GM12892 (cell line): ENCODE measurements at places on chromosomes 7 and 10.

DNA sequence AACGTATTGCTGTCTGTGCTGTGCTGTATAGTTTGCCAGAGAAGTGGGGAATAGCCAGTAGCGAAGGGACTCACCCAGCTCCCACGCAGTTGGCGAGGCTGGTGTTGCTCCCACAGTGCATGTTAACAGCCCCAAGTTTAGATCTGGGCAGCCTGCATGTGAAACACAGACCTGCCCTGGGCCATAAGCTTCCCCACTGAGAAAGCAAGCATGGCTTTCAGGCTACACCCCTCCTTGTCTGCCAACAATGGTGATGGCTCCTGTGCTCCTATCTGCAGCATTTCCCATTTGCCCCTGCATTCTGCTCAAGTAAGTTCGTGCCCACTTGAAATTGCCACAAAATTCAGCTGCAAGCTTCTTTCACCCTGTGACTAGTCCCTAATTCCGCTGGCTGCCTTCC, 57.5 kb downstream of the IPMK start:
- DNase-seq: no peak

GRCh38 chr10:128916383-128916782, 550.7 kb upstream of the MGMT start:
- DNase-seq: no peak

GRCh38 chr7:2927592-2927991, 83.5 kb upstream of the GNA12 start:
- no peak for DNase-seq

DNA sequence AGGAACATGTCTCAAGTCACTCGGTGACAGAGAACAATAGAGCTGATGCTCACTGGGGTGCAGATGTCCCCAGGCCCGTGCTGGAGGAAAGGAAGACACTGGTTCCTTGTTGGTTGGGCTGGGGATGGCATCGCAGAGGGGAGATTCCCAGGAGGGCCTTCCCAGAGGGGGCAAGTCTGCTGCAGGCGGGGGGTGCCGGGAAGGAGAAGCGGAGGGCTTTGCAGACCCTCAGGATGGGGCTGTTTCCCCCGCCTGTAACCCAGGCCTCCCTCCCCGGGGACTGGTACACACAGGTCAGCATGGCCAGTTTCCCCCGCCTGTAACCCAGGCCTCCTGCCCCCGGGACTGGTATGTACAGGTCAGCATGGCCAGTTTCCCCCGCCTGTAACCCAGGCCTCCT, 283.8 kb downstream of the DNAJB6 start:
- no peak for DNase-seq

GRCh38 chr10:1673568-1674345, 63.6 kb downstream of the ADARB2 start:
- DNase-seq: no peak

DNA sequence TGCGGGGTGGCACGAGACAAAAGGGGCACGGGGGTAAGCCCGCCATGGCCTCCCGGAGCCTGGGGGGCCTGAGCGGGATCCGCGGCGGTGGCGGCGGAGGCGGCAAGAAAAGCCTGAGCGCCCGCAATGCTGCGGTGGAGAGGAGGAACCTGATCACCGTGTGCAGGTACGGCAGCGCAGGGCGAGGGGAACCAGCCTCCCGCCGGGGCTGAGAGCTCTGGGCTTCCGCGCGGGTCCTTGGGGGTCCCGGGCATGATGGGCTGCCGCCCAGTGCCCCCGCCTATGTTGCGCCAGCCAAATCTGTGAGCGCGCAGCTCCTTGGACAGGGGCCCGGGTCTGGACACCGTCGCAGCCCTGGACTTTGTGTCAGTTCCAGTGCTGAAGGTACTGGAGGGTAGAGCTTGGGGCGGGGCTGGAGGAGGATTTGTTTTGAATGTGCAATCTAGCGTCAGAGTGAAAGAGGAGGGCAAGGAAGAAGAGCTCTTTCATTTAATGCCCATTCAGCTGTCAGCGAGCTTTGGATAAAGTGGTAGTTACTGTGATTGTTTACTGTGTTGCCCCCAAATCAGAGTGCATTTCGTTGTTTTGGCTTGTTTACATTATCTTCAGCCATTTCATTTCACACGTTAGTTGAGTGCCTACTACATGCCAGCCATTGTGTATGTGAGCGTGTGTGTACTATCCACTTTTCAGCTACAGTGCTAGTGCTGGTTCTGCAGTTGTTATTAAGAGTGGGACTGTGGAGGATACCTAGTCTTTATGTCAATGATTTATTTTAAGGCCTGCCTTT, 777 bp downstream of the RUNDC3B start:
- no peak for DNase-seq

DNA sequence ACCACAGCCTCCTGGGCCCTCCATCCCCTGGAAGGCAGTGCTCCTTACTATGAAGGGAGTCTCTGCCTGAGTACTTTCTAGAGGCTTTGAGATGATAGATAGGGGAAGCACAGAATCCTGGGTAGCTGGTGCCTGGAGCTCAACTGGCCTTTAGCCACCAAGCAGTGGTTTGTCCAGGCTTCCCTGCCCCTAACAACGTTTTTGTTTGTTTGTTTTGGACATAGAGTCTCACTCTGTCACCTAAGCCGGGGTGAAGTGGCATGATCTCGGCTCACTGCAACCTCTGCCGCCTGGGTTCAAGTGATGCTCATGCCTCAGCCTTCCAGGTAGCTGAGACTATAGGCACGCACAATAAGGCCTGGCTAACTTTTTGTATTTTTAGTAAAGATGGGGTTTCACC, 289.4 kb downstream of the PLXNA4 start:
- DNase-seq: no peak

DNA sequence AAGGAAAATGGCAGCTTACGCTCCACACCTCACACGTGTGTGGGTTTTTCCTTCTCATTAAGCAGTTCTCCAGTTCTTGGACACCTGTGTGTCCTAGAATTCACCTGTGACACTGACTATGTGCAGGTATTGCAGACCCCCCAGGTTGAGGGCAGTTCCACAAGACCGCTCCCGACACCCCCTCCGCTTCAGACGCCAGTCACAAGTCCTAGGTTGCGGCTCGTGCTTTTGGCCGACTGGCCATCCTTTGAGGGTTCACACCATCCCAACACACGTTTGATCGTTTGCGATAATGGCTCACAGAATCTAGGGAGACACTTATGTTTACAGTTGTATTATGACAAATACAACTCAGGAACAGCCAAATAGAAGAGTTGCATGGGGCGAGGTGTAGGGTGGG, 44.5 kb downstream of the CAMK1D start:
- DNase-seq: no peak
